Activated CD8-positive, alpha-beta memory T cell treated with anti-CD3 and anti-CD28 coated beads, Interleukin-2, amount 10 ng/mL, durations not matched to agents 7 days and 5 days (primary cell): ENCODE measurements at places on chromosomes 12 and 14.

GRCh38 chr12:50686976-50687375 is 76.9 kb upstream of the ATF1 start:
- H3K4me3 ChIP-seq, result no peak overlapping the region
- no peak for DNase-seq
- H3K4me1 ChIP-seq, result peaks cover 5% of the 10 kb centered on the region
- H3K27me3 ChIP-seq, result no peaks in the 10 kb centered on the region
- no peak overlapping the region for H3K27ac ChIP-seq

- peak overlapping the region; percentile 44 for H3K27ac ChIP-seq
- DNase-seq, result peak; percentile 71
- peak overlapping the region; percentile 27 for H3K4me3 ChIP-seq
- peaks cover 42% of the 10 kb centered on the region for H3K4me1 ChIP-seq
Observed at GRCh38 chr12:12788675-12789368, 3.4 kb downstream of the APOLD1 start.

- DNase-seq, result no peak
- no peak overlapping the region for H3K4me3 ChIP-seq
- H3K27me3 ChIP-seq, result peaks cover 16% of the 10 kb centered on the region
- no peak overlapping the region for H3K27ac ChIP-seq
- no peaks in the 10 kb centered on the region for H3K4me1 ChIP-seq
- peaks cover 10% of the 10 kb centered on the region for H3K36me3 ChIP-seq
Observed at GRCh38 chr14:91693346-91693745, 38.5 kb downstream of the CATSPERB start.

DNA sequence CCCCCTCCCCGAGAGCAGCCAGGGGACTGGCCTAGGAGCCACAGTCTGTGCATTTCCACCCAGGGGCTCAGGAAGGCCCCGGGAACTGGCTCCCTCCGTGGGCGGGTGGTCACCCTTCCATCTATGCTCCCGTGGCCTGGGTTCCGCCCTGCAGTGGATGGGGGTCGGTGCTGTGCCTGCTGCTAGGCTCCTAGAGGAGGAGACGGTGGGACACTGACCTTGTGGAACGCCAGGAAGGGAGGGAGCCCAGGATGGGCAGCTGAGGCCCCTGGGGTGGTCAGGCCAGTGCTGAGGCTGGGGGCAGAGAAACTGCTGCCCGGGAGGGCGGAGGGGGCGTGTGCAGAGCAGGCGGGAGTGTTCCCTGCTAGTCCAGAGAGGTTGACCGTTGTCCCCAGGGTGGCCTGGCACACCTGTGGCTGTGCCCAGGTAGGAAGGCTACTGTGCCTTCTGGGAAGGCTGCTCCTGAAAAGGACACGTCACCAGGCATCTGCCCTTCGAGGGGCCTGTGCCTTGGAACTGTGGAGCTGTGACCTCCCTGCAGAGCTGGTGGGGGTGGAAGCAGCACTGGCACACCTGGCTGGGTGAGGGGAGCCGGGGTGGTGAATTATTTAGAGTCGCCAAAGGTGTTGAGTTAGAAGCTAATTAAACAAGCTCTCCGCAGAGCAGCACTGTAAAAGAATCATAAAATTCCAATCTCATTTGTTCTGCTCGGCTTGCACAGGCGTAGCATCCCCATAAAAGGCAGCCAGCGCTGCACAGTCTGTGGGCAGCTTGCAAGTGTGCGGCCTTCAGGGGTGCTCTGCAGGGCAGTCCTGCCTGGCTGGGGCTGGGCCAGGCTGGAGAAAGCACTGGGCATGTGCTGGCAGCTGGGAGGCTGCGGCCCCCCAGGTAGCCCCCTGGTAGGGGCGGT is 145.1 kb downstream of the KIF26A start:
- H3K4me3 ChIP-seq, result no peak overlapping the region
- no peaks in the 10 kb centered on the region for H3K4me1 ChIP-seq
- no peaks in the 10 kb centered on the region for H3K27me3 ChIP-seq
- H3K36me3 ChIP-seq, result no peaks in the 10 kb centered on the region
- no peak overlapping the region for H3K27ac ChIP-seq

DNA sequence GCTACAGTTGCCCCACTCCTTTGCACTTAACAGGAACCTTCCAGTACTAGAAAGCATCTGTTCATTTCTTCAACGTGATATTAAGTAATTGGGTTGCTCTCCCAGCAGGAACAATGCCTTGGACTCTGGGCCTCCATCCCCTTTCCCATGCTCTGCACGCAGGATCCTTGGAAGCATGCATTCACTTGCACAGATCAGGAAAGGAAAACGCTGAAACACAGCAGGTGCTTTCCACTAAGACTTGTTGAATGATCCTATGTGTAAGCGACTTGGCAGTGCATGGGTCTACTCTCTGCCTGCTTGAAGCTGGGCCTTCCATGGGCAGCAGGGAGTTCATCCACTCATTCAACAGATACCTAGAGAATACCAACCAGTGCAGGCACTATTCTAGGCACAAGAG is 2.3 kb downstream of the LTBP2 start:
- H3K36me3 ChIP-seq, result no peaks in the 10 kb centered on the region
- no peak for DNase-seq
- H3K27ac ChIP-seq, result no peak overlapping the region

DNA sequence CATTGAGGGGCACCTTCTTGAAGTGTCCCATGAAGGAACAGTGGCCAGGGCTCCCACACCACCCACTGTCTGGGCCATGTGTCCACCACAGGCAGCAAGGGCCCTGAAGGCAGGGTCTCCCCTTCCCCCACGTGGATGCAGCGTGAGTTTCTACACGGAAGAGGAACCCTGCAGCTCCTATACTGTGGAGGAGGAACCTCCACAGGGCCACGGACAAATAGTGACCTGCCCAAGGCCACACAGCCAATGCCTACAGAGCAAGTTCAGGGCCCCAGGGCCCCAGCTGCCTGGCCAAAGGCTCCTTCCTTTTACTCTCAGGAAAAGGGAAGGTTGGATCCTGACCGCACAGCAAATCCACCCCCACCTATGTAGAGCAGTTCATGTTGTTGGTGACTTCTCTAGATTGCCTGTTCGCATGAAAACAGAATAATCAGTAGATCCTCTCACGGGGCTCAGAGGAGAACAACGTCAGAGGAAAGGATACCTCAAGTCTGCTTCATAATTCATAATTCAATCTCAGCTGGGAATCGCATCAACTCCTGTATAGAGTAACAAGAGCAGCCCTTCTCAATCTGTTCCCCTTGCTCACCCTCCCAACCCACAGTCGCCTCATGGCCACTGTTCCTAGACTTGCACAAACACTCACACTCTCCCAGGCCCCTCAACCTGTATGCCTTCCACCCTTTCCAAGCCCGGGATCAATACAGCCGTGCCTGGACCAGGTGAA is 11.1 kb upstream of the KRT73 start:
- no peak overlapping the region for H3K4me3 ChIP-seq
- H3K4me1 ChIP-seq, result peaks cover 29% of the 10 kb centered on the region
- H3K27me3 ChIP-seq, result peaks cover 9% of the 10 kb centered on the region
- H3K36me3 ChIP-seq, result no peaks in the 10 kb centered on the region
- H3K27ac ChIP-seq, result no peak overlapping the region

DNA sequence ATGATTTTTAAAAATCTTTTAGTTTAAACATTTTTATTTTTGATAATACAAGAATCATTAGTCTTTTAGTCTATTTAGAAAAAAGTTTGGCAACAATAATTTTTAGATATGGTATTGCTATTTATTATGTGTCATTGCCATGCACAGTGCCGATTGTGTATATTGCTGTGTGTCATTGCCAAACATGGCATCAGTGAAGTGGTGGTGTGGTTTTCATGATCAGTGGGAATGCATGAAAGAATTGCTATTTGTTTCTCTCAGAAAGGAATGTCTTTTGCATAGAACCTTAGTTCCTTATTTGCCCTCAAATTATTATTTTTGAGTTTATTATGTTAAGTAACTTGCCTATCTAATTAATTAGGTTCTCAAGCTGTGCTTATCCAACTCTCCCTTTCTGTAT is 397.5 kb upstream of the PDE3A start:
- no peak overlapping the region for H3K27ac ChIP-seq
- no peak overlapping the region for H3K4me3 ChIP-seq
- peaks cover 18% of the 10 kb centered on the region for H3K4me1 ChIP-seq
- DNase-seq, result no peak
- peaks cover 2% of the 10 kb centered on the region for H3K27me3 ChIP-seq

DNA sequence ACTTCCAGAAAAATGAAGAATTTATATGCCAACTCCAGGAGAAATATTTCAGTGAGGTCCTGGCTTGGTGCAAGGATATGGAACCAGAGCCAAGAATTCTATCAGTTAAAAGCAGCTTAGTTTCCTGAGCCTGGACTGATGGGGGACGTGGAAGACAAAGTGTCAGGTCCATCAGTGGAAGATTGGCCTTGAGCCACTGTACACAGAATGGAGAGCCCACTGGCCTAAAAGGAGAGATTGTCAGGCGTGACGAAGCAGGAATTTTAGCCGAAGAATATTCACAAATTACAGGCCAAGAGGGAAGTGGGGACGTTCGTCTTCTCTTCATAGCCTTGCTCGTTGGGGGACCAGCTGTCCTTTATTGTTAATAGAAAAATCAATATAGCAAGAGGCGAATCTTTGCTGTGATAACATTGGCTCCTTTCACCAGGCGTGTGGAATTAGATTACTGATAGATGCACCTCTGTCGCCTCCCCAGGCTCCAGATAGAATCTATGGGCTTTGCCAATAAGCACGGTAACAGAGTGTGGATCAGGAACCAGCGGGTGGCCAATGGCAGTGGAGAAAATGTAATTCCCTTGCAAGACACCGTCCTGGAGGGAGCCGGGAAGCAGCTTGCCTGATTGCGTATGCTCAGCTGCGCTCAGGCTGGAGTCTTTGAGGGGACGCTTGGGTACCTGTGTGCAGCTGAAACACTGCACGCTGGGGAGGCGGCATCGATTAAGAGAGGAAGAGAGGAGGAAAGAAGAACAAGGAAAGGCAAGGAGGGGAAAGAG is 56.4 kb downstream of the TMEM132C start:
- no peak overlapping the region for H3K4me3 ChIP-seq
- no peaks in the 10 kb centered on the region for H3K36me3 ChIP-seq
- no peaks in the 10 kb centered on the region for H3K27me3 ChIP-seq

DNA sequence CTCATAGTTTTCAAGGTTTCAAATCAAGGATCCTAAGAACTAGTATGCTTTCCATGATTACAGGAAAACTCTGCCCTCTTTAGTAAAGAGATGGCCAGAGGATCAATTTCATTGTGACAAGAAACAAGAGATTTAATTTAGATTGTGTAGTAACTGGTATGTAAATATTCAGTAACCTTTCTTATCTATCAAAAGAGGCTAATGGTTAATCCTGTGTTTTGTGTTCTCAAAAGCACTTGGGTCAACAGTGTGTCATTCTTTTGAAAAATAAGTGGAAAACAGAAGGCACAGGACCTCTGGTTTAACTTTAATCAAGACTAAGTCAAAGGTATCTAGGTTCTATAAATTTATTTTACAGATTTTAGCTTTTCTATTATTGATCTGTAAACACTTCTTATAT is 56.6 kb upstream of the ERGIC2 start:
- no peak overlapping the region for H3K4me3 ChIP-seq
- H3K27me3 ChIP-seq, result peaks cover 3% of the 10 kb centered on the region
- no peaks in the 10 kb centered on the region for H3K4me1 ChIP-seq
- H3K27ac ChIP-seq, result no peak overlapping the region
- peaks cover 3% of the 10 kb centered on the region for H3K36me3 ChIP-seq

GRCh38 chr12:104126548-104126947 is 11.5 kb downstream of the NFYB start:
- no peaks in the 10 kb centered on the region for H3K27me3 ChIP-seq
- no peak for DNase-seq
- H3K4me3 ChIP-seq, result no peak overlapping the region
- no peak overlapping the region for H3K27ac ChIP-seq
- H3K36me3 ChIP-seq, result peaks cover 36% of the 10 kb centered on the region

DNA sequence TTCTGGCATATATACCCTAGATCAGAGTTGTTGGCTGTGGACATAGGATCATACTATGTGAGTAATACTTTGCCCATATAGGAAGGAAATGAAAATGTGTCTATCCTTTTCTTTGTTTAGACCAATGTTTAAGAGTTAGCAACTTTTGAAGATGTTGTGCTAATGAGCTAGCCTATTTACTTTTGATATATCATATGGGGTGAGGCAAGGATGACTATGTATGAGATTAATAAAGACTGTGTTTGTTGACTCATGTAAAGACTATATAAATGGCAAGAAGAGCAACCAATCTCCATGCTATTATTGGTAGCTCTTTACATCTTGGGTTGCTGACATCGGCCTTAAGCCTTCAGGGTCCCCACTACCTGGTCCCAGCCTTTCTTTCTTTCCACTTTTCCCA is 289.4 kb downstream of the CCDC91 start:
- H3K4me1 ChIP-seq, result no peaks in the 10 kb centered on the region
- H3K4me3 ChIP-seq, result no peak overlapping the region
- no peaks in the 10 kb centered on the region for H3K27me3 ChIP-seq
- no peak overlapping the region for H3K27ac ChIP-seq
- no peak for DNase-seq

- H3K27me3 ChIP-seq, result no peaks in the 10 kb centered on the region
- DNase-seq, result peak; percentile 78
- H3K4me1 ChIP-seq, result peaks cover 3% of the 10 kb centered on the region
- H3K36me3 ChIP-seq, result peaks cover 3% of the 10 kb centered on the region
- no peak overlapping the region for H3K4me3 ChIP-seq
Observed at GRCh38 chr12:1474041-1474573, 120.3 kb downstream of the FBXL14 start.

DNA sequence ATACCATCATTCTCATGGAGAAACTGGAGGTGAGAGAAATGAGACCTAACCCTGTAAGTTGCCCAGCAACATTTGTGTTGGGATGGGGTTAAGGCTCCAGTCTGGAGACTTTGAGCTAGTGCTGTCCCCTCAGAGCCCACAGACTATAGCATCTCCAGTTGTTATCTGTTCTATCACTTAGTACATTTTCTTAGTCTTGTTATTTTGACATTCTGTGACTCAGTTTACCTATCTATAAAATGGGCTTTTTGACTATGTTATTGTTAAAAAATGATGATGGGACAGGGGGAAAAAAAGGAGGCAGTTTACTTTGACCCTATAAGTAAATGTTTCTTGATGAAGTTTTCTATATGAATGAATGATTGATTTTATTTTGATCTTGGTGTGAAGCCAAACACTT is 45.8 kb upstream of the PTCSC3 start:
- H3K27ac ChIP-seq, result no peak overlapping the region
- no peak overlapping the region for H3K4me3 ChIP-seq
- no peak for DNase-seq
- H3K27me3 ChIP-seq, result peaks cover 6% of the 10 kb centered on the region

GRCh38 chr12:31476437-31476836 is 114.5 kb downstream of the DENND5B start:
- H3K27ac ChIP-seq, result no peak overlapping the region
- DNase-seq, result no peak
- peaks cover 5% of the 10 kb centered on the region for H3K4me1 ChIP-seq

DNA sequence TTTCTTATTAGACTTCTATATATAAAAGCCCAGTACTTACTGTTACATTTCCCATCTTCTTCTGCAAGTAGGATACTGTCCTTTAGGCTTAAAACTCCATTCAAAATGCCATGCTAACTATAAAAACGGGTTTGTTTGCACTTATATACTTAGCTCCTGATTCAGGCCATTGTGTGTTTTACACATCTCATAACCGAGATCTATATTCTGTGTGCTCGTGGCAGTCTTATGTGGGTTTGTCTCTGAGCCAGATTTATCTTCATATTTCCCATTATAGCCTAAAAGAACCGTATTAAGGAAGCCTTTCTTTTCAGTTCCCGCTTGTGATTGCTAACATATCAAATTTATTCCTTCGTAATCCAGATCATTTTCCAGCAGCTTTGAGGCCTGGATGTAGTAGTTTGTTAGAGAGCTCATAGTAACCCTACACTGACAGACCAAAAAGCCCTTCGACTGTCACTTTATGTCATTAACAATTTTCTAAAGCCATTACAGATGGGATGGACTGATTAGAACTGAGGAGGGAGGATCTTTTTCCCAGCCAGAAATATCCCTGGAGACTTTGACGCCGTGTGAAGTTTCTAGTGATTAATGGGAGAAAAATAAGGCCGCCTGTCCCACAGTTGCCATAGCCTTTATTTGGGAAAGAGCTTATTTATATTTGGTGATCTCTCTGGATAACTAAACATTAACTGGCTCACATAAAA is 508.5 kb downstream of the FOXG1 start:
- no peaks in the 10 kb centered on the region for H3K27me3 ChIP-seq
- no peak for DNase-seq
